Activated naive CD4-positive, alpha-beta T cell treated with anti-CD3 and anti-CD28 coated beads for 36 hours (primary cell): ENCODE measurements at places on chromosomes 12 and 14. TPM values are rescaled to one million over a fixed set of nuclear protein-coding genes. Genes with fewer than 3 reads are reported as not detected.
A peak's percentile ranks its signal among the peaks of the same experiment; 100 is the strongest.

- no peak for DNase-seq
Measured at GRCh38 chr14:96095581-96096476, 56.7 kb downstream of the C14orf132 start.

GRCh38 chr14:61700104-61700886, 5.0 kb downstream of the HIF1A start:
- DNase-seq, result no peak

GRCh38 chr14:88993946-88994345, 169.5 kb downstream of the TTC8 start:
- no peak for DNase-seq

DNA sequence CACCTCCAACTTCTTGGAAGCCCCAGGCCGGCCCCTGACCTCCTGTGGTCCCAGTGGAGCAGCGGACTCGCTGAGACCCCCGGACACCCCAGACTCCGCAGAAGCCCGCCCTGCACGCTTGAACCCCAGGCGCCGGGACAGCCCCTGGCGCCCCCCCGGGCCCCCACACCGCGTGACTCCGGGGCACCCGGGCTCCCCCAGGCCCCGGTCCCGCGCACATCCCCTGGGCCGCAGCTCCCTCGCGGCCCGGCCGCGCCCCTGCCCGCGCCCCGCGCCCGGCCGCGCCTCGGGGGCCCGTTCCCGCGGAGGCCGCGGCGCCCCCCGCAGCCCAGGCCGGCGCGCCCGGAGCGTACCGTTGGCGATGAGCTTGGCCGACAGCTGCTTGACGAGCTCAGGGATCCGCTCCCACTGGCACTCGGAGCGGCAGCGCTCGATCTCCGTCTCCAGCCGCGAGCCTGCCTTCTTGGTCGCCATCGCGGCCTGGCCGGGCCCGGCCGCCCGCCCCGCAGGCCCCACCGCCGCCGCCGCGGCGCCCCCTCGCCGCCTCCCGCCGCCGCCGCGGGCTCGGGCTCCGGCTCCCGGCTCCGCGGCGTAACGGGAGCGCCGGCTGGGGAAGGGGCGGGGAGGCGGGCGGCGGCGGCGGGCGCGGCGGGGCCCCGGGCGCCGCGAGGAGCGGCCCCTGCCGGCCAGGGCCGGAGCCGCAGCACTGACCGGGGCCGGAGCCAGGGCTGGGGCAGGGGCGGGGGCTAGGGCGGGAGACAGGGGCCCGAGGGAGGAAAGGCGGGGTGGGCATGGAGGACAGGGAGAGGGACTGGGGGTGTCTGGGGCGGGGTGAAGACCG, at the start of gene TTC7B:
Gene TTC7B (minus strand): TSS at position 609 of the 841 bp plus-strand sequence. CDS start 135 bp downstream, at position 474.
- peak; percentile 17 for DNase-seq

GRCh38 chr12:42812086-42812485, 222.5 kb upstream of the PRICKLE1 start:
- DNase-seq, result no peak

- DNase-seq, result no peak
Measured at GRCh38 chr12:179131-179884, 34.6 kb downstream of the SLC6A12 start.

GRCh38 chr12:9615420-9616136, 7.9 kb upstream of the KLRB1 start:
- no peak for DNase-seq

DNA sequence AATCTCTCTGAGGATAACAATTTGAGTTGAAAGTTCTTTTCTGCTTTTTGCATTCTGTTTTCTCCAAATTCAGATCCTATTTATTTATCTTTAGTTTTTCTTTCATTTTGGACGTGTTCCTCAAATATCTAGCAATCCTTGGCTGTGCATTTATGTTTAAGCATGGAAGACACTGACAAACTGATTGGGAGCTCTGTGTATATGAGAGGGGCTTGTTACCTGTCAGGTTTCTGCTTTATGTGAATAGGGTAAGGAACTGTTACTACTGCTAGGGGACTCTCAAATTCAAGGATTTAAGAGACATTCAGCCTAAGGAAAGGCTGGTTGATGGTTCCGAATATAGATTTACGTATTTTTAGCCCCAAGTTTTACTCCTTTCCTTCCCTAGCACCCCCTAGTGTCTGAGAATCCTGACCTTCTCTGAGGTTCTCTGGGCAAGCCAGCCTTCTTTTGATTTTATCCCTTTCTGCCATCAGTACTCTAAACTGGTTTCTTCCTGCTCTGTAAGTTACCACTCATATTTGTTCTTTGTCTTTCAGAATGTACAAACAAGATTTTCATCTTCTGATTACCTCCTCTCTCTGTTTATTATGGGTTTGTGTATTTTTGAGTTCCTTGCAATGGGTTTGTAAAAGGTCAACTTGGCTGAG, 30.5 kb downstream of the YLPM1 start:
- peak; percentile 31 for DNase-seq

GRCh38 chr12:40655451-40655850, 36.8 kb upstream of the CNTN1 start:
- DNase-seq, result no peak

GRCh38 chr12:21988619-21989018, 47.4 kb upstream of the ABCC9 start:
- DNase-seq, result no peak

DNA sequence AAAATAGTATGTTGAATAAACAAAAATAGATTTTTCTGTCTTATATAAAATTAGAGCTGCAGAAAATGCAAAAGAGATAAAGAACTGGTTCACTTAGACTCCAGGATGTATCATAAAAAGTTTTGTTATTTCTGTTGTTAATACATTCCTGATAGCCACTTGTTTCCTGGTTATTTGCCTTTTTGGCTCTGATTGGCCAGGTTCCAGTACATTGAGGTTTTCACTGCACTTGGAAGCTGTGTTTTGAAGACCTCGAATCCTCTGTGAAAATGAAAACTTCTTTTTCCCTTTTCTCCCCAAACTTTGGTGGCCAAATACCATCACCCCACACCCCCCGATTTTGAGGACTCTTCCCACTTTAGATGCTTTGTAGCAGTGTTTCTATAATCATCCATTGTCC, 525.3 kb downstream of the MED13L start:
- DNase-seq, result no peak

DNA sequence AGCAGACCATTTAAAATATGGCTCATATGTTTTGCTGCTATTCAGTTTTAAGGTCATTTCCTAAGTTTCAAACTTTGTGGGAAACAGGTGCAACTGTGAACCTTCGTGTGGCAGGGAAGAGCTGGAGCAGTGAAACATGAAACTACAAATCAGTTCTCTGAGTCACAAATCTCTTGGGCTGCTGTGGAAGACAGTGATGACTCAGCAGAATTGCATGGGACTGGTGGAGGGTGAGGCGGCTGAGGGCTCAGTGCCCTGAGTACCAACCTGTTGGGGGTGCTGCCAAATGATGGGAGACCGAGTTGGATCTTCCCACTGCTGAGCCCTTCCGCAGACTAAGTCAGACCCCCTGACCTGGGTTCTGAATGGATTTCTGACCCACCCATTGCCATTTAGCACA, 8.4 kb upstream of the CALM1 start:
- DNase-seq, result peak; percentile 39

DNA sequence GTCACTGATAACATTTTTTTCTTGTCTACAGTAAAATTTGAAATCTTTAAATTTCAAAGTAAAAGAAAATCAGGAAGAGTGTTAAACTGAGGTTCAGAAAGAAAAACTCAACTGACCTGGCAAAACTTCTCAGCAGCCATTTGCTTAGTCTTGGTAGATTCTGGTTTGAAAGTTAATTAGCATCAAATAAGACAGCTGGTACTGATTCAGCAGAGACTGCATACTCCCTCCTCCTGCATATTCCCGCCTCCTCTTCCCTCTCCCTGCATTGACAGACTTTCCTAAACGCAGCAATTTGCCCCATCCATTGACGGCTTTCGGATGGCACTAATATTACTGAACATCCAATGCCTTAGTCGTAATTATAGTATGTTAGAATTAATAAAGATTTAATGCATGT, 520.8 kb downstream of the FLRT2 start:
- no peak for DNase-seq

LRP1-AS gene
- total RNA-seq, result not detected

DDN gene
- 0.21 TPM for total RNA-seq

SYCP3 gene
- total RNA-seq, result not detected

SRRM4 gene
- not detected for total RNA-seq

TEX52 gene
- total RNA-seq, result not detected

FOXG1 gene
- total RNA-seq, result not detected

ZCRB1 gene
- total RNA-seq, result 79.5 TPM
